Suppressor macrophage treated with lipopolysaccharide for 4 hours (primary cell): ENCODE measurements at places on chromosomes 5 and 9.
A peak's percentile ranks its signal among the peaks of the same experiment; 100 is the strongest.

DNA sequence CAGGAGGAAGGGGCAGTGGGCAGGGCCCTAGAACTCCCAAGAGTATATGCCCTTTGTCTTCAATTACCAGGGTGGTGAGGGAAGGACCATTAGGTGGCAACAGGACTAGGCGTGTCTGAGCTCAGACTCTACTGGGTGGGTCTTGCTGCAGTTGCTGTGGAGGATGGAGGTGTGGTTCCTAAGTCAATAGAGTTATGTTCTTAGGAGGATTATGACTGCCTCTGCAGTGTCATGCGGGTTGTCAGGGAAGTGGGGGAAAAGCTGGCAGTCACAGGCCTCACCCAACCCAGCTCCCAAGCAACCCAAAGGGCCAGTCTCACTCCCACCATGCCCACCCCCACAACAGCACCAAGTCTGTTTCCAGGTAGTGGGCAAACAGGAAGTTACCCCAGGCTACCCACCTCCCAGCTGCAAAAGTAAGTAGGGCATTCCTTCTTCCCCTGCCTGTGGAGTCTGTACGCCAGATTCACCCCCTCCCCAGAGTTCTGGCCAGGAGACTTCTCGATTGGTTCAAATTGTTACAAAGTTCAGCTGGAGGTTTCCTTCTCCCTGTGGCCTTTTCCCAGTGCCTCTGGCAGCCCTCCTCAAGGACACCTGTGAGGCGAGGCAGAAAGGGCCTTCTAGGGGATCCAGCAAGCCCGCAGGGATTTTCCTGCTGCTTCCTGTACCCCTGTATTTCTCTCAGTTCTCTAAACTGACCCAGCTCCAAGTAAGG lies 145.3 kb downstream of the HINT1 start:
- DNase-seq = no peak

DNA sequence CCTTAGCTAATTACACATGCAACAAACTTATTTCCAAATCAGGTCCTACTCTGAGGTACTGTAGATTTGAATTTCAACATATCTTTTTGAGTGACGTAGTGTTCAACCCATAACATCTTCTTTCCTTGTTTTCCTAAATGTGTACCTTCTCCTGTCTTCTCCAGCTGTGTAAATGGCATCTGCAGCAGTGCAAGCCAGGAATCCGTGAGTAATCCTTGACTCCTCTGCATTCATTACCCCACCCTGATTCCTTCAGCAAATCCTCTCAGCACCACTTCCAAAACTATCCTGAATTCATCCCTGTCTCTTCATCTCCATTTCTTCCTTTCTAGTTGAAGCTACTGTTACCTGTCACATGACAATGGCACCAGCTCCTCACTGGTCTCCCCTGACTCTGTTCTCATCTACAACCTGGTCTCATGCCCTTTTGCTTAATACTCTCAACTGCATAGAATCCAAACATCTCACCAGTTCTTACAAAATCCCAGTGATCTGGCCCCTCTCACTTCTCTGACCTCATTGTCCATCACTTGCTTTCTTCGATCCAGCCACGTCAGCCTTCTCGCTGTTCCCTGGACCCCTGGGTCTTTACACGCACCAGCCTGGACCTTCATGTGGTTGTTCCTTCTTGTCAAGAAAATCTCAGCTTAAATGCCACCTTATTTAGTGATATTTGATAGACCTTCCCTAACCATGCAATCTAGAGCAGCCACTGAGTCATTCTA lies 14.6 kb upstream of the TRAF1 start:
- DNase-seq = no peak

- DNase-seq = no peak
Observed at GRCh38 chr5:136516637-136517036, 151.3 kb upstream of the TRPC7 start.

DNA sequence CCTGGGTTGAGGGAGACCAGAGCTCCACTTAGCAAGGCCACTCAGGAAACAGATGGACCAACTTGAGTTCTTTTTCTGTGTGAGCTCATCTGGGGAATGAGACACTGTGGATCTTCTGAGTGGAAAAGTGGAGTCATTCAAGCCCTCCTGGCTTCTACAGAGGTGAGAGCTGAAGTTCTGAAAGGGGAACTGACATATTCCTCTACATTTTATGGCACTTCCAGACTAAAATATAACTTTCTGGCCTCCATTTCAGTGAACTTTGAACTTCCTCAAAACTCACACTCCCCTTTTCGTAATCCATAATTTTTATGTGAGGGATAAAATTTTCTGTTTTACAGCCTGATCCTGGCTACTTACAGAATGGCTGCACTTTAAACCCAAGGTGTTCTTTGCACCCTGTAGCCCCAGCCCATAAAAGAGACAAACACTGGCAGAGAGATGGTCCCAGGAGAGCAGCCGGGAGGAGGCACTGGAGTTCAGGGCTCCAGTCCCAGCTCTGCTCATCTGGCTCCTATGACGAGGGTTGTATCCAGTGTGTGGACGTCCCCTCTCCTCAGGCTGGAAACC lies 10.8 kb downstream of the SPAAR start:
- peak; percentile 24 for DNase-seq

- DNase-seq = no peak
Observed at GRCh38 chr5:124956471-124957029, 210.1 kb upstream of the ZNF608 start.

GRCh38 chr9:133041958-133042357 lies 11.2 kb downstream of the GTF3C5 start:
- no peak for DNase-seq

GRCh38 chr5:35182486-35182885 lies 47.8 kb downstream of the PRLR start:
- no peak for DNase-seq

DNA sequence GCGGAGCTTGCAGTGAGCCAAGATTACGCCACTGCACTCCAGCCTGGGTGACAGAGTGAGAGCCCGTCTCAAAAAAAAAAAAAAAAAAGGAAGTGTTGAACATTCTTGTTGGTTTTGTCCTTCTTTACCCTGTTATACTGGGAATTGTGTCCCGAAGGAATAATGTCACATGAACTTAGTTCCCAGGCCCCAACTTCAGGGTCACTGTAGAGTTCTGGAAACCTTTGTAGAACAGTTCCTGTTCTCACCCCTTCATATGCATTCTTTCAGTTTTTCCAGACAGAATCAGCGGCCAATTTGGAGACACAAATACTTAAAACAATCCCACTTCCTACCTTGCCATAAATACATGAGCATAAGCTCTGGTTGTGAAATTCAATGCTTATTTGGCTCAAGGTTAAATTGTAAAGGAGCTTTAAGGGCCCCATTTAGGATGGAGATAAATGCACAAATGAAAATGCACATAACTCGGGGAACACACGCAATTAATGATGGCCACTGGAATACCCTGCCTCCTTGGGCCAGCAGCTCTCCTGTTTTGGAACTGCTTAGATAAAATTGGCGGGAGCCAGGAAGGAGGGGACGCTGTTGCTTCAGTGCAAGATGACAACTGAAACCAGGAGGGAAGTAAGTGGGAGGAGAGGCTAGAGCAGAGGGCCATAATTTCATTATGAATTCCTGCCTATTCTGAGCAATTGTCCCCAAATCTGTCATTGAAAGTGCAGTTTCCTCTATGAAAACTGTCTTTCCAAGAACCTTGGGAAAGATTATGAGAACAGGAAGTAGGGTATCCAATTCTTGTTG lies 153.7 kb downstream of the FGF1 start:
- no peak for DNase-seq

DNA sequence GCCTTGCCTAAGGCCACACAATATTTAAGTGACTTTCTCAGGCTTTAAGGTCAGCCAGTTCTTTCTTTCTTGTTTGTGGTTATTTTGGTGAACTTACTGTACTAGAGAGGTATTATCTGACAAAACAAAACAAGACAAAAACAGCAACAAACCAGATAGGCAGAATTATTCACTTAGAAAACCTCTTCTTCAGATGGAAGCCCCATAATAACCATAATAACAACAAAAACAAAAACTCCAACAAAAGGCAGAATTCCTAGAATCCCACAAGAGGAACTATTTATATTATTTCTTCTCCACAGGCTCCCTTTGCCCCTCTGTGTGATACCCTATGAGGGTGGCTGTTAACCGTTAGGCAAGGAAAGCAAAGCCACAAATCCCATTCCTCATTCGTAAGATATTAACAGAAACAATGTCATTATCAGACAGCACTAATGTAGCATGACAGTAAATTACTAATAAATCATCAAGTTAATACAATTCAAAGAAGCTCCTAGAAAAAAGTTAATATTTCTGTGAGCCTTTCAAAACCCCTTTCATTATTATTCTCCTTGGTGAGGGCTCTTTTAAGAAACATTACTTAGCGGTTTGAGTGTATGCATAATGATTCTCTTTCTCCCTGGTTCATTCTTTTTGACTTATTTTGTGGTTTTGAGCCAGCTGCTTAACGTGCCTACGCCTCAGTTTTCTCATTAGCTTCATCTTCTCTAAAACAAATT lies 274.9 kb downstream of the EFNA5 start:
- DNase-seq = no peak

- no peak for DNase-seq
Observed at GRCh38 chr5:124783794-124784193, 37.4 kb upstream of the ZNF608 start.

DNA sequence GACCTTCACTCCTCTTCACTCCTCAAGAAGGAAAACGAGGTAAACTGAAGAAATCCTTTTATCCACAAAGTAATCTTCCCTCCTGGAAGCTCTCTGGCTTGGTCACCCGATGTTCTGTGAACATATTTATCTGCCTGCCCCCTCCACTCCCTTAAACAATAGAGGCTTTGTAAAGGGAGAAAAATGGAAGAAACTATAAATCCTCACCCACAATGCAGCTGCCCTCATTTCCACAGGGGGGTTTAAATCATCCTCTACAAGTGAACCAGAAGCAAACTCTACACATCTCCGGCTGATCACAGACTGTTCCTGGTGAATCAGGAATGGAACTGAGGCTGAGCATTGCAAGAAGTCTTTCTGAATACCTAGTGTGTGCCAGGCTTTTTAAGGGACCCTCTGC lies 7.2 kb downstream of the INSYN2B start:
- no peak for DNase-seq

DNA sequence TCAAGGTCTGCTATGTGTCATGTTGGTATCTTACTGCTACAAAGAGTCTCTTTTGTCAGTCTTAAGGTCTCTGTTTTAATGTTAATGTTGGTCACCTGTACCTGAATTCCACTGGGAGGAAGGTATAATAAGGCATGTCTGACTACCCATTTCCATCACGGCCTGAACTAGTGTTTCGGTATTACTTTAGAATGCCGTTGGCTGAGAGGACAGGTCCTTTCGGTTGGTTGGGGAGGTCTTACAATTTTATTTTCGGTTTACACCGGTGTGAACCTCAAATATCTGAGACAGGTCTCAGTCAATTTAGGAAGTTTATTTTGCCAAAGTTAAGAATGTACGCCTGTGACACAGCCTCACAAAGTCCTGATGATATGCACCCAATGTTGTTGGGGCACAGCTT lies 154.9 kb upstream of the ABCA1 start:
- DNase-seq = no peak

DNA sequence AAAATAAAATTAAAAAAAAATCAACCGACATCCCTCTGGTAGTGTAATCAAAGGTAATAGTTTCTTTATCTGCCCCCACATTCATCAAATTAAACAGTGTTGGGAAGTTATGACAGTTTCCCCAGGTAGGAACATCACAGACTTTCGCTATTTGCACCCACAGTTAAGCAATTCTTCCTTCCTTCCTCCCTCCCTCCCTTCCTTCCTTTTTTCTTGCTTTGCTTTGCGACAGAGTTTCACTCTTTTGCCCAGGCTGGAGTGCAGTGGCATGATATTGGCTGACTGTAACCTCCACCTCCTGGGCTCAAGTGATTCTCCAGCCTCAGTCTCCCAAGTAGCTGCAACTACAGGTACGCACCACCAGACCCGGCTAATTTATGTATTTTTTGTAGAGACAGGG lies 10.8 kb upstream of the BICD2 start:
- DNase-seq = no peak

DNA sequence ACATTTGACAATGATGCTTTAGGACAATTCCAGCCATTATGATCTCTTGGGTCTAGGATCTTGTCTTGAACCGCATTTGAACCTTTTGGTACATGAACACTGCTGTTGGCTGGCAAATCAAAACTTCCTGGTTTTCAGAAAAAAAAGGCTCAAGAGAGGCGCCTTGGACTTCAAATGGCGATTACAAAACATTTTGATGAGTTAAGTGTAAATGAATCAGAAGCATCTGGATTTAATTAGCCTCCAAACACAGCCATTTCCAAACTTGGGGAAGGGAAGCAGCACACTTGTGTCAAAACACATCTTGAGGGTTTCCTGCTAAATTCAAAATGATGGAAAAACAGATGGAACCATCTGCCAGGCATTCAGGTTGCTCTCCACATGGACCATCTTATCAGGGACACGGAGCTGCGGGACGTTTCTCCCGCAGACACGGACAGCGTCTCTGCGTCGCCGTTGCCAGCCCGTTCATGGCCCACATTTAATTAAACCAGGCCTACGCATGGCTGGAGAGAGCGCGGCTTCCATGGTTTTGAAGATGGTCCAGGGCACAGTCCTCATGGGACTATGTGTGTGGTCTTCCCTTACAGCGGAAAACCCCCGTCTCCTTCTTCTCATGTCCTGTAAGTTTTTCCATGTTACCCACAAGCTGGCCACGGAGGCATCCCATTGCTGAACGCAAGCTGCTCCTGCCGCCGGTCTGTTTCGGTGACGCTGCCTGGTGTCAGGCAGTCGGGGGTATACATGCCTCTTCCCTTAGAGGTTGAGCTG lies 55.8 kb upstream of the PTCH1 start:
- no peak for DNase-seq

DNA sequence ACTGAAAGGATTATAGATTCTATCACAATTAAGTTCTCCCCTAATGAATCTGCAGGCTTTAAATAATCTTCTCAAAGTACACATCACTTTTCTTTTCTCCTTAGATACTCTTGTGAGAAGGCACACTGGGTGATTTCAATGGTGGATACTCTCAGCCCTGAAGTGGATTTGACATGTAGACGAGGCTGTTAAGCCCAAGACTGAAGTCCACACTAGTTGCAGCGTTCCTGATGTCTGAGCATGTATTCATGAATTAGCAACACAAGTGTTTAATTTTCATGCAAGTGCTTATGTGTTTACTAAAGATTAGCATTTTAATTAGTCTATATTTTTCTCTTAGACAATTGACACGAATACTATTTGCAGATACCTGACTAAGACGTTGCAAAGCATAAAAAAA lies 218.9 kb downstream of the TMEM161B start:
- DNase-seq = no peak

GRCh38 chr9:83651558-83651957 lies 28.6 kb downstream of the IDNK start:
- no peak for DNase-seq

GRCh38 chr9:97980479-97980803 lies 2.7 kb upstream of the ANP32B start:
- no peak for DNase-seq
